K562 (cell line): ENCODE measurements at places on chromosomes 2 and 18.
A peak's percentile ranks its signal among the peaks of the same experiment; 100 is the strongest.

DNA sequence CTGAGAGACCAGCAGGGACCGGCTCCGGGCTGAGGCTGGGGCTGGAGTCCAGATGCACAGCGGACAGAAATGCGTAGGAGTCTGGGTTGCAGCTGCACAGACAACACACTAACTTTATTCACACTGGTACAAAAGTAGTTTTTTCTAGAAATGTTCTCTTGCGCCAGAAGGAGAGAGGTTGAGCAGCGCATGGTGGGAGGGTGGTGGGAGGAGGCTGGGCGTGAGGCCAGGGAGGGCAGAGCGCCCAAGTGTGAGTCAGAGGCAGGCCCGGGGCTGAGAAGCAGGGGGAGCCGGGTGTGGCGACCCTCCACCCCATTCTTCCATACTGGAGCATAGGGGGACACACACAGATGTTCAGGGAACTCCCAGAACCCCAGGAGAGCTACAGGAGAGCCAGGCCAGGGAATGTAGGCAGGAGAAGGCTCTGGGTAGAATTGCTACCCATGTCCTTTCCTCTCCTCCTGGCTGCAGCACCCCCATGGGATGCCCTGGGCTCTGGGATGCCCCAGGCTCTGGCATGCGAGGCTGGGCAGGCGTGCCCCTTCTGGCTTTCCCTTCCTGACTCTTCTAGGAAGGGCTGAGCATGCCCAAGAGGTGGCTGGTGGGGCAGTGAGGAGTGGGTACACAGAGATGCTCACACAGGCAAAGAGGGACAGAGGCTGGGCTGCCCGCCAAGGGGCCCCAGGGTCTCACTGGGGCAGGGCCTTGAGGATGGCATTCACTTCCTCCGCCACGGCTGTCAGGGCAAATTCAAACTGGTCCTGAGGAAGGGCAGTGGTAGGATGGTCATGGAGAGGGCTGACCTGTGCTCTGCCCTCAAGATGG is 10.6 kb downstream of the DNAJB2 start:
- DNase-seq, result no peak

- no peak for DNase-seq
These were observed 304.7 kb downstream of the PTPRM start for GRCh38 chr18:7871560-7872456.

DNA sequence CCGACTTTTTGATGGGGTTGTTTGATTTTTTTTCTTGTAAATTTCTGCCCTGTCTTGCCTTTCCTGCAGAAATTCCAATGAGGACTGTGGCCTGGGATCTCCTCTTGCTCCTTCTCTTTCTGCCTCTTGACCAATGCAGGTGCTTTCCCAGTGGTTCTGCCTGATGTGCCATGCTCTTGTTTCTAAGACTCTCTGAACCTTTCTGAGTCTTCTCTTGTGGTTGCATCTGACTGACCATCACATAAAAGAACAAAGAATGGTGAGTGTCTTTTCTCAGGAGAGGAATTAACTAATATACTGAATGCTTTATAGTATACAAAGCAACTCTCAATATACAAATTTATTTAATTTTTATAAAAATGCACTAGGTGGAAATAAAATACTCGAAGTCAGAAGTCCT is 424.6 kb downstream of the TRIB2 start:
- DNase-seq, result no peak

DNA sequence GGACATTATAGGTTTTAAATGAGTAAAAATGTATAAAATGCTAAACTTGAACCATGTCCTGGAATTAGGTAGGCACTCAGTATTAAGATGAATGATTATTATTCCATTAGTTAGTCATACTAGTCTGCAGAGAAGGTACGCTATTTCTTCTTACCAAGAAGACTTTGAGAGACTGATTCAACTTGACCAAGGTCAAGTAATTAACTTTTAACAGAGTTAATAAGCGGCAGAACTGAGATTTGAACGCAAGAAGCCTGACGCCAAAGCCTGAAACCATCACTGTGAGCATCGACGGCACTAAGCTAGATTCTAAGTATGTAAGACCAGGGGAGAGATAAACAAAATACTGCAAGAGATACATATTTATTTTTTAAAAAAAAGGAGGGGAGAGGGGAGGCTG is 2.6 kb downstream of the EVA1A start:
- no peak for DNase-seq

DNA sequence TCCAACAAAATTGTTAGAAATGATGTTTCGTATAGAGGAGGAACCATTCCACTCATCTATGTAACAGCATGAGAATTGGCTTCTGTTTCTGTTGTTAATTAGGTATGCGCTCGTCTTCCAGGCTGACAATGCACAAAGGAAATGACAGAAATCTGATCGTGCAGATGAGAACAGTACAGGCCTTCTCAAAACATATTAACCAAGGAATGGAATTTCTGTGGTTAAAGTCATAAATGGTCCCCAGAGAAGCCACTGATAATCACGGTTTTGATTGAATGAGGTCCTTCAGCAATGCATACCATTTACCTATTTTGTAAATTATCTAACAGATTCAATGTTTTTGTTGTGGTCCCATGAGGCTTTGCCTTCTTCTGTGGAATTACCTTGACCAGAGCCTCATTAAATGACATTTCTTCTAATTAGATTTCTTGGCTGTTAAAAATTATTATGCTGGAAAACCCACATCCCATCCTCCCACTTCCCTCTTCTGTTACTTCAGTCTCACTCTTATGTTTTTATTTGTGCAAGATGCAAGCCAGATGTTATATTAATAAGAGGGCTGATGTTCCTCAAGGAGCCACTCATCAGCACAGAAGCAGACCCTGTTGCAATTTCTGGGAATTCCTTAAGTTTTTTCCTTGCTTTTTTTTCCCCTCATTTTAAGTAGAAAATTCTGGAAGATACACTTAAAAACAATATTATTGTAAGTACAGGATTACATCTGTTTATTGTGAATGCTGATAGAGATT is 395.8 kb downstream of the PID1 start:
- no peak for DNase-seq

DNA sequence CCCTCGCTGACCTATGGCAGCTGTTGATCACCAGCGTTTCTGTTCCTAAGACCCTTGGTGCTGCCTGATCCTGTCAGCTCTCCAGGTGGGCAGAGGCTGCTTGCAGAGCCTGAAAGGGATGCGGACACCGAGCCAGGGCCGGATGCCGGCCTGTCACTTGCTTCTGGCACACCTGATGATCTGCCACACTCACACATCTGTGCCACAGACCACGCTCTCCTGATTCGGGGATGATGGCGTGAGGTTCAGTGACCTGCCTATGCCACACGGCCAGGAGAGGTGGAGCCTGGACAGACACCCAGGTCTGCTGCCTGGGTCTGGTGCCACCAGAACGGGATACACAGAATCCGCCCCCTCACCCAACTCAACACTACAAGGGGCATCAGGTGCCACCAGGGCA is 129.4 kb upstream of the GLI2 start:
- no peak for DNase-seq

DNA sequence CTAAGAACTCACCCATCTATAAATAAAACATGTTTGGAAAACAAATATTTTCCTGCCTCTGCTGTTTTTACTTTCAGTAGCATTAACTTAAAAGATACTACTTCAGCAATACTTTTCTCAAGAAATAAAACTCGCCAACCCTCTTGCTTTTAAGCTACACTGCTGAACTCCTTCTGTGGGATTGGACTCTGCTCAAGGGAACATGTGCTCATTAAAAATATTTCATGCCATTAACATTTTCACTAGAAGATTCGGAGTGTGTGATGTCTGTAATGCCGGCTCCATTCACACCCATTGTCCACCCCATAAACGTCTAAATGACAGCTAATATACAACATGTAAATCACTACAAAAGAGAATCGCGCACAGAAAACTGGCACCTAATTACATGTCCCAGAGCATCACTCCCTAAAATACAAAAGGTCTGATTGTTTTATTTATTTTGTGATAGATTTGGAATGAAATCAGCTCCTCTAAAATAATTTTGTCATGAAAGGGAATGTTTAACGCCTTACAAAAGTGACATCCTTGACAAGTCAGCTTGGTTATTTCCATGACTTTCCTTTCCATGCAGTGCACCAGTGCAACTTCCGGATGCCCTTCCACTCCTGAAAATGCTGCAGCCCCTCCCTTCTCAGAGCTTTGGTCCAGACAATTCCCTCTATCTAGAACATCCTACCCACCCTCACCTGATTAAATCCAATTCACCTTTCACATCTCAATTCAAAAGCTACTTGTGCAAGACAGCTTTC is 73.1 kb downstream of the ANKRD44 start:
- no peak for DNase-seq

GRCh38 chr2:128090945-128091725 is at the start of gene UGGT1:
Gene UGGT1, plus strand, starts transcription at chr2:128091200. Its CDS starts 158 bp downstream, at chr2:128091358.
- DNase-seq, result peak; percentile 90

- DNase-seq, result no peak
These were observed 2.1 kb upstream of the TOGARAM2 start for GRCh38 chr2:28979041-28979440.

- DNase-seq, result no peak
These were observed 110.2 kb downstream of the CTAGE1 start for GRCh38 chr18:22307528-22307927.

- DNase-seq, result no peak
These were observed 245.3 kb downstream of the GBX2 start for GRCh38 chr2:235922839-235923238.

- no peak for DNase-seq
These were observed 51.4 kb downstream of the TRPM8 start for GRCh38 chr2:233968556-233968955.

DNA sequence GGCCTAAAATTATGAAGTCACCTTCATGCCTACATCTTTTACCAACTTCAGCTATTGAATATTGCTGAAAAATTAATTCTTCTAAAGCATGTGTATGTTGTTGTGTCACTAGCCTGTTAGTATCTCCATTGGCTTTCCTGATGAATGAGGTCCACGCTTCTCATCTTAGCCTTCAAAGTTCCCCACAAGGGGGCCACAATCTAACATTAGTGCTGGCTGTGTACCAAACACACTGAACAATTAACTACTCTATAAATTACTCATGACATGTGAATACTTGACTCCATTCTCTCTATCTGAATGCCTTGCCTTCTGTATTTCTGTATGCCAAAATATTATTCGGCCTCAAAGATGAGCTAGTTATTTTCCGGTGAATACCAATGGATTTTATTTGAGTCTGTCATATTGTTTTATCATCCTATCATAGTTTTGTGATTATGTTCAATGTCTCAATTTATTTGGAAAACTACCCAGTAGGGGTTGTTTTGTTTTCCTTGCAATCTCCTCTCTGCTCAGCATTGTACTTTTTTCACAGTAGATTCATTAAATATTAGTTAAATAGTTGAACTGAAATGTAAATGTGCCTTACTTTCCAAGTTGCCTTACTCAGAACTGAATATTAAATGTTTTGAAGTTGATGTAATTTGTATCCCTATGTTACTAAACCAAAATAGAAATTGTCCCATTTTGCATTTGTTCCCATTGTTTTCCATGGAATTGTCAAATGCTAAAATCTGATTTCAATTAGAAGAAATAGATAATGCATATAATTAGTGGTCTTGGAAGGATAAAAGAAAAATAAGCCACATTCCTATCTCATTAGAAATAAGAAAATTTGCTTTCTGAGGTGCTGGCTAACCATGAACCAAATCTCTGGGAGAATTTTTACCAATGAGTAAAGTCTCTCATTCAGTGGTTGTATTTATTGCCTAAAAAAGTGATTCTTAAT is 208.4 kb upstream of the COL3A1 start:
- DNase-seq, result peak; percentile 2
